ENCODE measurements at places on chromosomes 2 and 18.

DNA sequence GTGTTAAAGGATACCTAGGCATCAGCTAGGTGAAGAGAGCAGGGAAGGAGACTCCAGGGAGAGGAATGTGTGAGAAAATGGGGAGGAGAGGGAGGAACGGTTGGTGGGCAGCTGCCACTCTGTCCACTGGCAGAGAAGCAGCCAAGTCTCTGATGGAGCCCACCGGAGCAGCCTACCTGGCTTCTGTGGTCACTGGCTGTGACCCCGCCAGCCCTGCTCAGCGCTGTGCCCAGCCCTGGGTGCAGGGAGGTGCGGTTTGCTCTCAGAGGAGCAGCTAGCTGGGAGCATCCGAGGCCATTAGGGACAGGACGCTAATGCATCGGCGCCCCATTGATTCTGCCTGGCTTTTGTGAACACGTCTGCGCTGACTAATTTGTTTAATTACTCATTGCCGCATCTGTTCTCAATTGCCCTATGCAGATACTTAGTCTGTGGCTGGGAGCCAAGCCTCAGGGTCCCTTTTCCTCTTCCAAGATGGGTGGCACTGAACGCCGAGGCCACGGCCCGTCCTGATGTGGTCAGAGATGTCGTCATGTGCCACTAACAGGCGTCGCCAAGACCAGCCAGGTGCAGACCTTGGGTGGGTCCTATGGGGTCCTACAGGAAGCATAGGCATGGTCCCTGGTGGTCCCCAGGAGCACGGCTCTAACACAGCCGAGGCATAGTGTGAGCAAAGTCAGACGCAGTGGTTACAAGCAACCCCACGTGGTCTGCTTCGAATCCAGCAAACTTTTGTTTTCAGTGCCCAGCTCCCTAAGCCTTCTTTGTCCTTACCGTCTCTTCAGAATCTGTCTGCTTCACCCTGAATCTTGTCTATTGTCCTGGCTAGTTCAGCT lies 82.0 kb downstream of the RRM2 start:
- no peak for DNase-seq

DNA sequence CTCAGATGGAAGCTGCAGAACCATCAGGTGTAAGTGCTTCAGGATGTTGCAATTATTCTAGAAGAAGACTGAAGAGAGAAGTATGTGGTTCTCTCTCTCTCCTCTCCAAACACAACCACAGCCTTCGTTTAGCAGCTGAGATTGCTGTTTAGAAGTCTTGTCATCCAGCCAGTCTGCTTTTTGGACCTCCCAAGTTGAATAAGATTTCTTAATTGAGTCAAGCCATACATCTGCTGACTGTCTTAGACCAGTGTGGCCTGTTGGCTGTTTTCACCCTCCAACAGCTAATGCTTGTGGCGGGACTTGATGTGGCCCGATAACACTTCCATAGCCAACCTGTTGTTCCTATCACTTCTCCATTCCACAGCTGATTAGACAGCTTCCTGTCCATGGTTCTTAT lies 91.3 kb upstream of the TMEM17 start:
- no peak for DNase-seq

GRCh38 chr18:24514439-24514838 lies 54.0 kb downstream of the HRH4 start:
- DNase-seq, result no peak

- DNase-seq, result no peak
Observed at GRCh38 chr2:201860636-201861066, 54.3 kb downstream of the CDK15 start.

DNA sequence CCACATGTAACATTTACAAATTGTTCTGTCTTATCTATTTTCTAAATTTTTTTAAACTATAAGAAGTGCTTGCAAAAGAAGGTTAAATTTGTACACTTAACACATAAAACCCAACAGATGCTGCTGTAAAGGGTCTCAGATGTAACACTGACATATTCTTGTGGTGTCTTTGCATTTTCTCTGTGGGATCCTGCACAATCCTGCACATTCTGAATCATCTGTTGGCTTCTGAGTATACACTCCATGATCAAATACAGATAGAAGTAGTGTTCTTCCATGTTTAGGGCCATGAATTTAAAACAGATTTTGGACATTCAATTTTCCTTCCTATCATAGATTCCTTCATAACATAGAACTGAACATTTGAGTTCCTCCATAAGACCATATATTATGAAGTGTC lies 89.0 kb downstream of the SPRED2 start:
- DNase-seq, result no peak
